Thyroid gland (tissue), 4 donors: ENCODE measurements at places on chromosomes 5 and 9.

DNA sequence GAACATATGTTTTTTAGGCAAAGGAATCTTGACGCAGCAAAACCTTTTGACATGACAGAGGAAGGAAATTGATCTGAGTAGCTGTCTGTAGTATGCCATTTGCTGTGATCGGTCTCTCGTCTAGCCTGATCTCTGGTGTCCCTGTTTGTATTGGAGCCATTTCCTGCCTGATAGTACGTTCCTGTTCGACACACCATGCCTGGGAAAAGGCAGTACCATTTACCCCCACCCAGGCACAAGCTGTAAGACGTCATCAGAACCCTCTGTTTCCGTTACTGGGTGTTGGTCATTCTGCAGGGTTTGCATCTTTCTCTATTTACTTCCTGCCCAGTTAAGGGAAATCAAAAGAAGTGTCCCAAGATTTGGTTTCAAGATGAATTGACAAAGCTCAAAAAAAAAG lies 129.7 kb downstream of the CEMIP2 start:
- peak; percentile 5 for DNase-seq

DNA sequence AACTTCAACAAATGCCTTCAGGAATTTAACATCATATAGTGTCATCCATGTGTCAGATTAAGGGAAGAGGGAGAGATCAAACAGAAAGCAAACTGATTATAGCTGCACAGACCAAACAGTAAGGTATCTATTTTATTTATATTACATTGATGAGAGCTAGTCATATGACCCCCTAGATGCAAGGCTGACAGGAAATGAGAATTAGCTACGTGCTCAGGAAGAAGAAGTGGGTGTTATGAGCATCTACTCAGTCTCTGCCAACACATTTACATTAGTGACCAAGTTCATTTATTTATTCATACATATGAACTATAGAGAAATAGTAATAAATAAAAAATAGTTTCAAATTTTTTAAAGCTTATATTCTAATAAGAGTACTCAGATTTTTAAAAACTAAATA lies 787.3 kb downstream of the KCTD16 start:
- DNase-seq: no peak

DNA sequence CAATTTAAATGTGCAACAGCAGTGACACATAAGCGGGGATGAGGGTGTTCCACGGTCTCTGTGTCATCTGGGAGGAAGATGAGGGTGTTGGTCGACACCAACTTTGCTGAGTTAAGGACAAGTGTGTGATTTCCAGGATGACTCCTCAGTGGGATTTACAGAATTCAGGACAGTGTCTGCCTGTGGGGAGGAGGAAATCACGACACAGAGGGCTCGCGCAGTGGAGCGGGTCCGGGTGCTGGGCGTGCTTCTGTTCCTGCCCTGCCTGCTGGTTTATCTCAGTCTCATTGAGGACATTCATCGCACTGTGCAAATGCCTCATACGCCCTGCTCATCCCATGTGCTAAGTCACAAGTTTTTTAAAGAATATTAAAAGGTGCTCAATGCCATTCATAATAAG lies 73.7 kb upstream of the ADAMTS2 start:
- DNase-seq: no peak

DNA sequence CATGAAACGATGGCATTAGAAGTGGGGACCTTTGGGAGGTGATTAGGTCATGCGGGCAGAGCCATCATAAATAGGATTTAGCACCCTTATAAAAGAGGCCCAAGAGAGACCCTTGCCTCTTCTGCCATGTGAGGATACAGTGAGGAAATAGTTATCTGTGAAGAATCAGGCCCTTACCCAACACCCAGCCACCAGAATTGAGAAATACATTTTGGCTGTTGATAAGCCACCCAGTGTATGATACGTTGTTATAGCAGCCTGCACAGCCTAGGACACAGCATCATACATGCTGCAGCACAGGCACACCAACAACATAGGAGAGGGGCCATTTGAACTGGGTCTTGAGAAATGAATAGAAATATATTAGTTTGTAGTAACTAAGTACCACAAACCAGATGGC lies 8.0 kb upstream of the MAMDC2 start:
- no peak for DNase-seq

DNA sequence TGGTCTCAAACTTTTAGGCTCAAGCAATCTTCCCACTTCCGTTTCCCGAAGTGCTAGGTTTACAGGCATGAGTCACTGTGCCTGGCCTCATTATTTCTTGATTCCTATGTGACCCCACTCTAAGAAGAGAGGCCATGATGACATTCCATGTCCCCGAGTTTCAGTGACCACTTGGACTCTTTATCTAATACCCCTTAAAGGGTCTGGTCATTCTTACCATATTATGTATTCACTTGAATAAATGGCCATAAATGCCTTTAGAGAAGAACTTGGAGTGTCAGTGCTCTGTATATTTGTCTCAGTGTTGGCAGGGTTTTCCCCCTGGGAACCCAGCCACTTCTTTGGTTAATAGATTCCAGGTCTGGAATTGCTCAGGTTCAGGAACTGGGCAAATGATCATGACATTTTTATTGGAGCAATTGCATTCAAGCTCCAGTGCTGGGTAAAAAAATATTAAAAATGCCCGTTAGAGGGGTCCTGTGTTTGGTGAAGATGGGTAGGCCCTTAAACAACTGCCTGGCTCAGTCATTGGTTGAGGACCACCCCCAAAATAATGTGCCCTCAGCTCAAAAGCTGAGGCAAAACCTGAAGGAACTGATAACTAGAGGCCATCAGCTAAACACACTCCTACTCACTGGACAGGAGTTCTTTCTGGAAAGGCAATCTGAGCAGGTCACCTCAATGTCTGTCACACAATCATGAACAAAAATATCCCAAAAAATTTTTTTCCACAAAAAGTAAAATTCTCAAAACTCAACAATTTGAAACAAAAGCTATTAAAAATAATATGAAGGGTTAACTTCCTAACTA lies 186.6 kb upstream of the ZNF608 start:
- DNase-seq: no peak

DNA sequence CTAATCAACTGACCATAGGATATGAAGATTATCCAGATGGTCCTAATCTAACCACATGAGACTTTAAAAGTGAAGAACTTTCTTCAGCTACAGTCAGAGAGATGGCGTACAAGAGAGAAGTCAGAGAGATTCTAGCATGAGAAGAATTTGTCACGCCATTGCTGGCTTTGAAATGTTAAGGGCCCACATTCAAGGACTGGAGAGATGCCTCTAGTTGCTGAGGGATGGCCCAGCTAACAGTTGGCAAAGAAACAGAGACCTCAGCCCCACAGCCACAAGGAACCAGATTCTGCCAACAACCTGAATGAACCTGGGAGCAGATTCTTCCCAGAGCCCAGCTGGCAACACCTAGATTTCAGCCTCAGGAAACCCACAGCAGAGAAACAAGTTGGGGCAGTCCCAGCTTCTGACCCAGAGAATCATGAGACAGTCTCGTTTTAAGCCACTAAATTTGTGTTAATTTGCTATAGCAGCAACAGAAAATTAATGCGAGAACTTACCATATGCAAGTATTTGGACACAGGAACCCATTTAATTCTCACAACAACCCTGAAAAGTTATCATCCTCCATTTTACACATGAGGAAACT lies 132.0 kb downstream of the MLLT3 start:
- no peak for DNase-seq

DNA sequence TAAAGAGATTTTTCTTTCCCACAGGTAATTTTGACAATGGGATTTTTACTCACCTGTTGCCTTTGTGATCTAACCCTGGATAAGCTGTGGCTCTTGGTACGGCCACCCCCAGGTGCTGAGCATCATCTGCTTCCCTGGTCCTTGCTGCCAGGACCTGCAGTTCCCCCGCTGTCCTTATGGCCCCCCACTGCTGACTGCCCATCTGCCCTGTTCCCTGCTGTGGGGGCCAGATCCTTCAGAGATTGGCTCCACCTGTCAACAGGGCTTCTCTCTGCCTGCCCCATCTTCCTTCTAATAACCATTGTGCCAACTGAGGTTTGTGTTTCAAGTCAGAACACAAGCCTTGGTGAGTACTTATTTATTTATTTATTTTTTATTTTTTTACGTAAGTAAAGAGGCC lies 183.3 kb downstream of the MAPKAP1 start:
- no peak for DNase-seq

GRCh38 chr9:129142138-129142935 lies 31.1 kb downstream of the PTPA start:
- no peak for DNase-seq

GRCh38 chr5:116577064-116577788 lies 2.6 kb upstream of the SEMA6A start:
- no peak for DNase-seq

DNA sequence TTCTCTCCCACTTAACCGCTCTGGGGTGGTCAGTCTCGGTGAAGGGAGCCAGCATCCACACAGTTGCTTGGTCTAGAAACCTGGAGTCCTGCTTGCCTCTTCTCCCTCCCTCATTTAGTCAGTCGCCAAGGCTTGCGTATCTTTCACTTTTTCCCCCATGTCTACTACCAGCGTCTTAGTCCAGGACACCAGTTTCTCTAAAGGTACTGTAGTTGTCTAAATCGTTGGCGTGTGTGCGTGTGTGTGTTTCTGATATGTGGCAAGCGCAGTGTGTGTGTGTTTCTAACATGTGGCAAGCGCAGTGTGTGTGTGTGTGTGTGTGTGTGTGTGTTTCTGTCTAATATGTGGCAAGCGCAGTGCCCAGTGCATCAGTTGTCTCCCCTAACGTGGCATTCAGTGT lies 641 bp downstream of the ATP6V1G1 start:
- peak; percentile 18 for DNase-seq

DNA sequence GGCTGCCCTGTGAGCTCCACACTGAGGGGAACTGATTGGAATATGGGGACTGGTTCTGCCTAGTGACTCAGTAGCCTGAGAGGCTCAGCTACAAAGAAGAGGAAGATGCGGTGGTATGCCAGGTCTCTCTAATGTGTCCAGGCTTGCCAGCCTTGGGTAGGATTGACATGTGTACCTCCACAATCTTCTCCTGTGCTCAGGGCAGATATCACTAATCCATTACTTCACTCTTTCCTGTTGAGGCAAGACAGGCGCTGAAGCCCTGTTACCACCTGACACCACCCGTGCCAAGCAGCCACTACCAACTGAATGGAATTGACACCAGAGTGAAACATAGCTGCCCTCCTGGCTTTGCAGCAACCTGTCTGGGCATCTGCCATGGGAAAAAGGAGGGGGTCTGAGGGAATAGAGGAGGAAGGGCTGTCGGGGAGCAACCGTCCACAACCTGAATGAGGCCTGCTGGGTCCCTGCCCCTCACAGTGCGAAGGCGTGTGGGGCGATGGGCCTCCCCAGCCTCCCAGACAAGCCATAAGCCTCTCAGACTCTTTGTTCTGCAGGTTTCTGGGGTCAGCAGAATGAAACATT lies 114.7 kb upstream of the CXCL14 start:
- no peak for DNase-seq
